ENCODE measurements at places on chromosomes 6 and 20. TPM values are rescaled to one million over a fixed set of nuclear protein-coding genes. Genes with fewer than 3 reads are reported as not detected.
A peak's percentile ranks its signal among the peaks of the same experiment; 100 is the strongest.

DNA sequence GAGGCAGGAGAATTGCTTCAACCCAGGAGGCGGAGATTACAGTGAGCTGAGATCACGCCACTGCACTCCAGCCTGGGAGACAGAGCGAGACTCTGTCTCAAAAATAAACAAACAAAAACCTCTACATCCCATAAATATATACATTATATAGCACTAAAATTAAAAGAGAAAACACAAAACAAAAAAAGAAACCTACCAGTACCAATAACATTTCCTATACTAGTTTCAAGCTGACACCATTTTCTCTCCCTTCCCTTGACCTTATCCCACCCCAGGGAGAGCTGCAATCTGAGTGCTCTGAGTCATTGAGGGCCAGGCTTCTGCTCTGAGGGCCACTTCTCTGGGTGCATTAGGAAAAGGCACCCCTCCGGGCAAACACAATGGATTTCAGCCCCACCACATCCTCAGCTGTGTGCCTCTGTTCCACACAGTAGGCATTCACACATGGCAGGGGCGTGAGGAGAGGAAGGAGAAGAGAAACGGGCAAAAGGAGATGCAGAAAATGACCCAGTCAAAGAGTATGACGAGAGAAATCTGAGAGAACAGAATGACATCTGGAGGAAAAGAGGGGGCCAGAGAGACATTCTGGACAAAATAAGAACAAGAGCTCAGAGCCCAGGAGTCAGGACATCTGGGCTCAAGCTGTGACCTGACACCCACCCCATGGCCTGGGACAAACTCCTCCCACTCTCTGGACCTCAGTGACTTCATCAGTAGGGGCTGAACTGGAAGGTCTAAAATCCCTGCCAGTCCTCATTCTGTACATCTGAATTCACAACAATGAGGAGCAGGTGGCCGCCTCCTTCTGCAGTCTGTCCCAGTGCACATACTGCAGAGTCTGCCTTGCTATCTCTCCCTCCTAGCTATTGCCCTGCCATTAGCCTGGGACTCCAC is 18.2 kb downstream of the TRIM26 start:
- no peak for DNase-seq

DNA sequence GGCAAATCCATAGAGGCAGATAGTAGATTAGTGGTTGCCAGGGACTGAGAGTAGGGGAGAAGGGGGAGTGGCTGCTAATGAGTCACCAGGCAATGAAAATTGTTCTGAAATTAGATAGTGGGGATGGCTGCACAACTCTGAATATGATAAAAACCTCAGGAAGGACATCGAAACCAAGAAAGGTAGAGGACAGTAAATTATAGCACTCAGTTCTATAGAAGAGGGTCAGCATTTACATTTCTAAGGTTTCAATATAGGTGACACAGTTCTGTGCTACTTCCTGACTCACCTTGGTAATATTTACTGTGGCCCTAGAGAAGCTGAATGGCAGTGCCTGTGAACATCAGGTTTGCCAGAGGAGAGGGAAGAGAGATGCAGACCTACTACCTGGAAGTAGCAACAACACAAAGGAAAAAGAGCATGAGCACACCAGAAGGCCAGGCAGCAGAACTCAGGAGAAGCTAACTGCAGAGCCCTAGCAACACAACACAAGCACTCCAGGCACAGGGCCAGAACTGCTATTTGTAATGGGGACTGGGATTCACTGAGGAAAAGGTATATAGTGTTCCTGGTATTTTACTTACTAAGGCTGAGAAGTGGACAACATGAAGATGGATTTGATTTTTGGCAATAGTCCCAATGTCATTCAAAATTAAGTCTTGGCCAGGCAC is 75.9 kb downstream of the PLCG1 start:
- DNase-seq: peak; percentile 22

- DNase-seq: no peak
These were observed 98.8 kb upstream of the BEND6 start for GRCh38 chr6:56856036-56856580.

GRCh38 chr20:2837221-2837960 is 3.1 kb downstream of the PCED1A start:
- no peak for DNase-seq

DNA sequence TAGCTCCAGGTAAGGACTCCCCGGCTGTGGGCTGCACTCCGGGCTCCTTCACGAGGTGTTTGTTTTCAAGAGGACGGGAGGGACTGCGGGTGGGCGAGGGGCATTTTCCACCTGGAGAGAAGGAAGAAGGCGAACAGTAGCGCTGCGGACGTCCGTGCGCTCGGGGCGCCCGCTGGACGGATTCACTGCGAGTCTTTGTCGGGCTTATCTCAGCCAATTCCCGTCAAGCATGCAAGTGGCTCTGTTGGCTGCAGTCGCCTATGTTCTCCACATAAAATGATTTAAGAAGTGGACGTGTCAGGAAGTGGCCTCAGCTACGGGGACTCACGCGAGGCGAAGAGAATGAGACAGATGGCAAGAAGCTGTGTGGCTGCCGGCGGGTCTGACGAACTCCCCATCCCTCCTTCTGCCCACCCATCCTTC is 332 bp downstream of the GRIK2 start:
- DNase-seq: peak; percentile 27

Gene ATP5F1E
- 124 TPM for total RNA-seq

DNA sequence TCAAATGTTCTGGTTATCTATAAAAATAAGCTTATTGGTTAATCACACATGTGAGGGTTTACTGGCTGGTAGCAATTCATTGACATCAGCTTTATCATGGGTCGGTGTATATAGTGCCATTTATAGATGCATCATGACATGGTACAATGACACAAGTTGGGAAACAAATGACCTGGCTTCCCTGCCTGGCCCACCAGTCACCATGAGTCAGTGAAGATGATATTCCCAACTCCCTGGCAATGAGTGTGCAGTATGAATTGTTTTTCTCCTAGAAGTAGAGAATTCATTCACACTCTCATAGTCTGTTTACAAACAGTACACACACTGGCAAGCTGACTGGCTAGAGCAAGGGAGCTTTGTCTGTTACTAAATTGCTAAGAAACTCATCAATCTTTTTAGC is 37.2 kb upstream of the CALHM6 start:
- DNase-seq: no peak

- DNase-seq: peak; percentile 59
These were observed 6.3 kb downstream of the OR2A4 start for GRCh38 chr6:131694832-131695426.

DNA sequence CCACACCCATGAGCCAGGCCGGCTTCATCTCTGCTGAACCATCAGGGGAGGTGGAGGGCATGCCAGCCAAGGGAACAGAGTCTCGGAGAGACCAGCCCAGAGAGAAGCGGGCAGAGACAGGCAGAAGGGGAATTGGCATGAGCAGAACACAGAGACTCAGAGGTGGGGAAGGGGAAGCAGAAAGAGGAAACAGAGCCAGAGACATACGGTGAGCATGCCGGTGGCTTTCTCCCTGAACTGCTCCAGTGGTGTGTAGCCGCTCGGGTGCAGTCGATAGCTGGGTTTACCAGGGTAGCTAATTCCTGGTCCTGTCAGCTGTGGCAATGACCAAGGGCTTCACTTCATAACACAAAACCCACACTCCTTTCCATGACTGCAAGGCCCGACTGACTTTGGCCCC is 83.6 kb upstream of the CCDC167 start:
- no peak for DNase-seq

- no peak for DNase-seq
These were observed 46.2 kb upstream of the CEP85L start for GRCh38 chr6:118697554-118697953.

DNA sequence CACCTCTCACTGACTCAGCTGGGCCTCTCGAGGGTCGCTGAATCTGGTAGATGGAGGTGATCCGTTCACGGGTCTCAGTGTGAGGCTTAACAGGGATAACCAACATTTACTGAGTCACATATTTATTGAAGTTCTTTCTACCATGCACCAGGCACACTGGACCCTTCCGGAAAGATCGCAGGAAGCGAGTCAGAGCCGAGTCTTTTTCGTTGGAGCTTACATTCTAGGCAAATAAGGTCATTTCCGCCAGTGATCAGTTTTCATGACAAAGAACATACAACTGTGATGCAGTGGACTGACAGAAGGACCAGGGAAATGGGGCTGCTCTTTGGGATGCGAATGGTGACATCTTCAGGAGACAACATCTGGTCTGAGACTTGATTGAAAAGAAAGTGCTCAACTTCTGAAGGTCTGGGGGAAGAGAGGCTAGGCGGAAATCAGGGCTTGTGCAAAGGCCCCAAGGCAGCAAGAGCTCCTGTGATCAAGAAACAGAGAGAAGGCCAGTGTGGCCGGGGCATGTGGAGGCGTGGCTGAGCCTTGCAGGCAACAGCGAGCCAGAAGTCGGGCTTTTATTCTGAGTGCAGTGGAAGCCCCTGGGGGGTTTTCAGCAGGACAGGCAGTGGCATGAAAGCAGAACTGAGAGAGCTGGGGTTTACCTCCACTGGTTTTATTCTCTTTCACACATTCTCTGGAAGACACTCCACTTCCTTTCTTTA is 56.7 kb downstream of the APCDD1L start:
- no peak for DNase-seq

Gene ACTL10
- total RNA-seq: not detected

DNA sequence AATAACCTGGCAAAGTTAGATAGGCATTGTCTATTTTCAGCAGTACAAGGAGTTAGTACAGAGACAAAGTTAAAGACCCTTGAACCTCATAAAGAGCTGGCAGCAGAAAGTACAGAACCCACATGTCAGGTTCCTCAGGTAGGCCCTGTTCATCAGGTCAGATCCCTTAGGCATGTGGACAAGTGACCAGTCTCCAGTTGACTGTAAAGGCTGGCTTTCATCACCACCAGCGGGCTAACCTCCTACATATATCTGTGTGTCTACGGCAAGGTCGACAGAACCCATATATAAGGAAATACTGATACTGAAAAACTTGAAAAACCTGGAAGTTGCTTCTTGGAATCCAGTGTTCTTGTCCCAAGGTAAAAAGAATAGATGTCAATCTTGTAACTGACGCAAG is 223.1 kb upstream of the SGK1 start:
- DNase-seq: no peak

- no peak for DNase-seq
These were observed 47.8 kb downstream of the JARID2 start for GRCh38 chr6:15293674-15294073.

GRCh38 chr6:90249034-90249433 is 47.6 kb downstream of the BACH2 start:
- no peak for DNase-seq

- DNase-seq: no peak
These were observed 72.4 kb downstream of the FYN start for GRCh38 chr6:111800821-111801220.

Gene BTNL2
- total RNA-seq: not detected

DNA sequence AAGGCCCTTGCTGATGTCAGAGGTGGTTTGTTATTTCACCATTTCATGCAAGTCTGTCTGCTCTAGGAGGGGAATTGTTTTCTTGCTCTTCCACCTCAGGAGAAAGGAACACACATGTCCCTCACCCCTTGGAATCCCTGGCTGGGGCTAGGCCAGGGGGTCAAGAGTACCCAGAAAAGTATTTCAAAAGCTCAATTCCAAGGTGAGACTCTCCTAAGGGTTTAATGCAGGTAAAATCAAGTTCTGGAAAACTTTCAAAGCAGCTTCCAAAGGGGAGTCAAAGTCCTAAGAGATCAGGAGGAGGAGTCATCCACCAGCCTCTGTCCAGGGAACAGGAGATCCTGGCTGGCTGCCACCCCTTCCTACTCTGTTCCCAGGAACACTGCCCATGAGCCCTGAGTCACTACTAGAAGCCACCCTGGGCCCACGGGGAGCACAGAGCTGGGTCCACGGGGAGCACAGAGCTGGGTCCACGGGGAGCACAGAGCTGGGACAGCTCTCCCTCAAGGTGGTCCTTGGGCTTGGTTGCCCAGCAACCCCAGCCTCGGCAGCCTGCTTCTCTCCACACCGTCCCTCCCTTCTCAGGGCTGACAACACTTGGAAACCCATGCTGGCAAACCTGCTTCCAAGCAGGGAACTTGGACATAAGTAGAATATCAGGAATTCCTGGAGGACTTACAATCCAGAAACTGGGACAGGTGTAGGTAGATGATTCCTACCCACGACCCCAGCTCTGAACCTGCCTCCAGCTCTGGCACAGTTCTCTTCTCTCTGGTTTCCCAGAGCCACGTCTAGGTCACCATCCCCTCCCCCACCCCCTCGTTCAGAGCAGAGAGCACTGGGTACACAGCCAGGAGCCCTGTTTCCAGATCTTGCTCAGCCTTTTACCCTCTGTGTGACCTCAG is 35.3 kb upstream of the CDKN1A start:
- DNase-seq: peak; percentile 67

- DNase-seq: no peak
These were observed 488.9 kb upstream of the CITED2 start for GRCh38 chr6:139863346-139863745.

Gene ELOVL4
- total RNA-seq: 9.6 TPM

- DNase-seq: no peak
These were observed 1.2 kb downstream of the SNX21 start for GRCh38 chr20:45834797-45835161.

GRCh38 chr6:24990236-24990845 is 54.6 kb upstream of the RIPOR2 start:
- DNase-seq: no peak

DNA sequence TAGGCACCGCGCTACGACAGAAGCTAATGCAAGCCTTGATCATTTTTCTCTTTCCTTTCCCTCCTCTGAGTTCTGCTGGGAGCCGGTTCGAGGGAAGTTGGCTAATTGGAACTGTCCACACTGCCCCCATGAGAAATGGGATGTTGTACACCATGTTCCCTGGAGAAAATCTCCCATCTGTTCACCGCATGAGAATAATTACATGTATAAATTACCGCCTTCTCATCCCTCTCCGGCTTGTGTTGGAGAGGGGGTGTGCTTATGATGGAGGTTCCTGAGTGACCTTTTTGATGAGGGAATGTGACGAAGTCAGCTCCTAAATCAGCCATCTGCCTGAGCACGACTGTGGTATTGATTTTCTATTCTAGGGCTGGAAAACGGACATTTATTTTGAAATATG is 320.2 kb upstream of the SULF2 start:
- DNase-seq: no peak

DNA sequence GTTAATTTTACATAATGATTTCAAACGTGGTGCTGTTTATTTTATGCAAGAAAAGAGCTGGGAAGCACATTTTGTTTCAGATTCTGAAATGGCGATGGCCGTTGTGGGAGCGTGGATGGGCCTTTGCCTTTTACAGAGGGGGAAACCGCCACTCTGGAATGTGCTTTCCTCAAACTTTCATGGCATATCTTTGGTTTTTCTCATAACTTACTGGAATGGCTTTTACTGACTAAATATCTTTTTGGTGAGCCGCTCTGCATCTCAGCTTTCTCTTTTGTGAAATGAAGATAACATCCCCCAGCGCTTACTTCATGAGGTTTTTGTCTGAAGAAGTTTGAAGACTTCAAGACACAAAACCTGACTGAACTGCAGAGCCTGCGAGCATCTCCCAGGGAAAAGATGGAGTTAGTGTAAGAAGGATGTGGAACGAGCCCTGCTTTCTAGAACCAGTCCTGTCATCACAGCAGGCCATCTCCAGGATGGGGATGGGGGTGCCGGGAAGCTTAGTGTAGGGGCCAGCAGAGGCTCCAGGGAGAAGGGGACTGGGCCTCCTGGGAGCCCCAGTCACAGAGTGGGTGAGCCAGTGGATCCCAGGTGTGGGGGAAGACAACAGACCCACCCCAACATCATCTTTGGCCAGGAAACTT is 61.8 kb upstream of the TIAM2 start:
- no peak for DNase-seq

GRCh38 chr6:28206928-28207509 is 18.1 kb upstream of the ZSCAN9 start:
- DNase-seq: no peak

Measured in SJCRH30 (cell line).